Lower leg skin (tissue), 4 donors: ENCODE measurements at places on chromosomes 11 and 22. TPM values are rescaled to one million over a fixed set of nuclear protein-coding genes. Genes with fewer than 3 reads are reported as not detected.

Gene OR51D1
- not detected for total RNA-seq

Gene ART1
- not detected for total RNA-seq

Gene CCDC73
- total RNA-seq, result not detected

Gene CENPM
- 5.9 TPM for total RNA-seq

Gene ZNF215
- total RNA-seq, result not detected

Gene SSRP1
- total RNA-seq, result 73.3 TPM

Gene PANX3
- total RNA-seq, result not detected

DNA sequence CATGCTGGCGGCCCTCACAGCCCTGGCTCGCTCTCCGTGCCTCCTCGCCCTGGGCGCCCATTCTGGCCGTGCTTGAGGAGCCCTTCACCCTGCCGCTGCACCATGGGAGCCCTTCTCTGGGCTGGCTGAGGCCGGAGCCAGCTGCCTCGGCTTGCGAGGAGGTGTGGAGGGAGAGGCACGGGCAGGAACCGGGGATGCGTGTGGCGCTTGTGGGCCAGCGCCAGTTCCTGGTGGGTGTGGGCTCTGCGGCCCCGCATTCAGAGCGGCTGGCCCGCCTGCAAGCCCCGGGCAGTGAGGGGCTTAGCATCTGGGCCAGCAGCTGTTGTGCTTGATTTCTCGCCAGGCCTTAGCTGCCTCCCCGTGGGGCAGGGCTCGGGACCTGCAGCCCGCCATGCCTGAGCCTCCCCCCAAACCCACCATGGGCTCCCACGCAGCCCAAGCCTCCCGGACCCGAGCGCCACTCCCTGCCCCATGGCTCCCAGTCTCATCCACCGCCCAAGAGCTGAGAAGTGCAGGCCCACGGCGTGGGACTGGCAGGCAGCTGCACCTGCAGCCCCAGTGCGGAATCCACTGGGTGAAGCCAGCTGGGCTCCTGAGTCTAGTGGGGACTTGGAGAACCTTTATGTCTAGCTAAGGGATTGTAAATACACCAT is 163.4 kb upstream of the LRRC4C start:
- peak; percentile 81 for DNase-seq

GRCh38 chr11:32529994-32530588 is 53.5 kb upstream of the EIF3M start:
- no peak for DNase-seq

DNA sequence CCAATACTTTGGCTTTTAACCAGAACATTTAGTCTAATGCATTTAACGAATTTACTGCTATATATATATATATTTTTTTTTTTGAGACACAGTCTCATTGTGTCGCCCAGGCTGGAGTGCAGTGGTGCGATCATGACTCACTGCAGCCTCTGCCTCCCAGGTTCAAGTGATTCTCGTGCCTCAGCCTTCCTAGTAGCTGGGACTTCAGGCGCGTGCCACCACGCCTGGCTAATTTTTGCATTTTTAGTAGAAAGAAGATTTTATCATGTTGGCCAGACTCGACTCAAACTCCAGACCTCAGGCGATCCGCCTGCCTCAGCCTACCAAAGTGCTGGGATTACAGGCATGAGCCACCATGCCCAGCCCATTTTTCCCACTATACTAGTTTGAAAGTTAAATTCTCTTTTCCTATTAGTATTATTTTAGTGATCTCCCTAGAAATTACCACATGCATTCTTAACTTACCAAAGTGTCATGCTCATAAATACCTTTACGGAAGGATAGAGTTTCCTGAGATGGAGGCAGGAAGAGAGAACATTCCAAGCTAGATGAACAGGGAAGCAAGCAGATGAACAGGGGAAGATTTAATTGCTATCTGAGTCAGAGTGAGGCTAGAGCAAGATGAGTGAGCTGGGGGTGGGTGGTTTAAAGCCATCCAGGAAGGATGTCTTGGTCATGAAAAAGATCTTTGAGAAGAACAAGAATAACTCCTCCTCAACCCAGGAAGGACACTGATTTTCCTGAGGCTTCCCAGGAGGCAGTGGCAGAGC is 4.4 kb upstream of the PGAP2 start:
- peak; percentile 20 for DNase-seq

- no peak for DNase-seq
Measured at GRCh38 chr22:19798891-19799293, 38.3 kb downstream of the TBX1 start.

DNA sequence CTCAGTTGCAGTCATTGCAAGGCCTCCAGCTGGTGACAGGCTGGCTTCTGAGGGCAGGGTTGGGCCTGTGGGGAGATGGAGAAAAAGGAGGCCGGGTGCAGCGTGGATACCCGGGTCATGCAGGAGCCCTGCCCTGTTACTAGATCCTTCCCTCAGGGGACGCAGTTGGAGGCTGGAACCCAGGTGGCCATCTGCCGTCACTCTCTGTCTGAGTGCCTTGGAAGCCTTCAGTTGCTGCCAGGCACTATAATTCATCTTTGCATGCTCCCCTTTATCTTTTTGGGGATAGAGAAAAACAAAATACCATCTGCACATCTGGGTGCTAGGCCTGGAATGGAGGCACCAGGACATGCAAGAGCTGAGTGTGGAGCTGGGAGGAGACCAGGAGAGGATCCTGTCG is 82.7 kb downstream of the TP53I11 start:
- DNase-seq, result no peak

- DNase-seq, result no peak
Measured at GRCh38 chr11:129287920-129288319, 87.7 kb upstream of the BARX2 start.

GRCh38 chr11:102410382-102410784 is 42.2 kb downstream of the TMEM123 start:
- no peak for DNase-seq

GRCh38 chr11:131027491-131027890 is 111.2 kb upstream of the SNX19 start:
- no peak for DNase-seq

DNA sequence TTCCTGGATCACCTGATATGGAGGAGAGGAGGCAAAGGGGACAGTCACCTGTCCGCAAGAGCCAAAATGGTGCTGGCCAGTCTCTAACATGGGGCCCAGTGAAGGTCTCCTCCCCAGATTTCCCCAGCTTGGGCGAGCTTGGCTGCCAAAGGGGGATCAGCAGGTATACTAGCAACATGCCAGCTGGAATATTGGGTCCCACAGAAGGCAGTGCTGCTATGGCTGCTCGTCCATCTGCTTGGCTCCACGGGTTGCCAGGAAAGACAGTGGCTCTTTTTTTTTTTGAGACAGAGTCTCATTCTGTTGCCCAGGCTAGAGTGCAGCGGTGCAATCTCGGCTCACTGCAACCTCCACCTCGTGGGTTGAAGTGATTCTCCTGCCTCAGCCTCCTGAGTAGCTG is 12.7 kb upstream of the KAT5 start:
- DNase-seq, result no peak
